ENCODE measurements at places on chromosomes 5 and 9.

GRCh38 chr5:84272771-84273516 is 111.7 kb downstream of the EDIL3 start:
- H3K27ac ChIP-seq: no peak overlapping the region
- ATAC-seq: no peak
- H3K36me3 ChIP-seq: no peaks in the 10 kb centered on the region
- no peak overlapping the region for H3K4me3 ChIP-seq

GRCh38 chr5:61621202-61621650 is 289.2 kb downstream of the ZSWIM6 start:
- H3K36me3 ChIP-seq: no peaks in the 10 kb centered on the region
- ATAC-seq: no peak
- no peak overlapping the region for H3K27ac ChIP-seq
- no peaks in the 10 kb centered on the region for H3K4me1 ChIP-seq
- peaks cover 31% of the 10 kb centered on the region for H3K27me3 ChIP-seq
- H3K4me3 ChIP-seq: no peak overlapping the region

DNA sequence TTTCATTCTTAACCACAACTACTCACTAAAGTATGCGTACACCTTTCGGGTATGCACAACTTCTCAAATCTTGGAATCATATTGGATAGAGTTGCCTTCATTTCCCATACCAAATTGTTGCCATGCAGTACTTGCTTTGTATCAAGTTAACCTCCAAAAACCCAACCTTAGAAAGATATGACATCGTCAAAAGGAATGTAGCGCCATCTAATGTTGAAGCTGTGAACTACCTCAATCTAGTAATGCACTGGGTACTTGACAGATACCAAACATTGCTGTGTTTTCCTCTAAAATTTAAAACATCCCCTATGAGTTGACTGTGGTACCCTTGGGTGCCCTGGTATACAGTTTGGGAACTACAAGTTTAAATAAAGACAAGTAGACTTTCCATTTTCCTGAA is 318.4 kb downstream of the ARL15 start:
- H3K27ac ChIP-seq: no peak overlapping the region
- H3K36me3 ChIP-seq: peaks cover 4% of the 10 kb centered on the region
- no peaks in the 10 kb centered on the region for H3K4me1 ChIP-seq

DNA sequence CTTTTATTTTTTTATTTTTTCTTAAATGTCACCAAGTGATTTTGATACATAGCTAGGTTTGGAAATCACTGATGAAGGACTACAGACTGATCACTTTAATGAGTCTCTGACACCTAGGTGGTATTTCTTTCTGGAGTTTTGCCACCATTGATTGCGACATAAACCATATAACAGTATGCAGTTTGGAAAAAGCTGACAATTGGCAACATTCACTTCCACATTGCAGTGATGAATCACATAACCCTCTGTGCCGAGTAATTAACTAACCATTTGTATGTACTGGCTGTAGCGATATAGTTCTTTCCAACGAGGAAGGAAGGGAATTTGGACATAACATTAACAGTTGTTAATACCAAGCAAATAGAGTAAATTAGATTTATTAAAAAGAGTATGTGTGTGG is 222.9 kb upstream of the EFNA5 start:
- no peak overlapping the region for H3K4me3 ChIP-seq
- no peak for ATAC-seq
- H3K27me3 ChIP-seq: no peaks in the 10 kb centered on the region
- no peak overlapping the region for H3K27ac ChIP-seq

DNA sequence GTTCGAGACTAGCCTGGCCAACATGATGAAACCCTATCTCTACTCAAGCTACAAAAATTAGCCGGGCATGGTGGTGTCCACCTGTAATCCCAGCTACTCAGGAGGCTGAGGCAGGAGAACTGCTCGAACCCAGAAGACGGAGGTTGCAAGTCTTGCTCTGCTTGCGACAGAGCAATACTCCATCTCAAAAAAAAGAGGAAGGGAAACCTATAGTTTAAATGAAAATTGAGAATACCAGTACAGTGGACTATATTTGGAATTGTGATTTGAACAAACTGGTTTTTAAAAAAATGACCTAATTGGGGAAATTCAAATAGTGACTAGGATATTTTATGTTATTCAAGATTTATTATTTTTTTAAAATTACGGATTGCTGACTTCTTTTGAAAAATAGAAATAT is 33.2 kb downstream of the DIAPH1 start:
- H3K27ac ChIP-seq: peak overlapping the region; percentile 55
- no peak overlapping the region for H3K4me3 ChIP-seq
- H3K36me3 ChIP-seq: peaks cover 100% of the 10 kb centered on the region
- no peaks in the 10 kb centered on the region for H3K27me3 ChIP-seq
- ATAC-seq: no peak
- H3K4me1 ChIP-seq: peaks cover 26% of the 10 kb centered on the region

DNA sequence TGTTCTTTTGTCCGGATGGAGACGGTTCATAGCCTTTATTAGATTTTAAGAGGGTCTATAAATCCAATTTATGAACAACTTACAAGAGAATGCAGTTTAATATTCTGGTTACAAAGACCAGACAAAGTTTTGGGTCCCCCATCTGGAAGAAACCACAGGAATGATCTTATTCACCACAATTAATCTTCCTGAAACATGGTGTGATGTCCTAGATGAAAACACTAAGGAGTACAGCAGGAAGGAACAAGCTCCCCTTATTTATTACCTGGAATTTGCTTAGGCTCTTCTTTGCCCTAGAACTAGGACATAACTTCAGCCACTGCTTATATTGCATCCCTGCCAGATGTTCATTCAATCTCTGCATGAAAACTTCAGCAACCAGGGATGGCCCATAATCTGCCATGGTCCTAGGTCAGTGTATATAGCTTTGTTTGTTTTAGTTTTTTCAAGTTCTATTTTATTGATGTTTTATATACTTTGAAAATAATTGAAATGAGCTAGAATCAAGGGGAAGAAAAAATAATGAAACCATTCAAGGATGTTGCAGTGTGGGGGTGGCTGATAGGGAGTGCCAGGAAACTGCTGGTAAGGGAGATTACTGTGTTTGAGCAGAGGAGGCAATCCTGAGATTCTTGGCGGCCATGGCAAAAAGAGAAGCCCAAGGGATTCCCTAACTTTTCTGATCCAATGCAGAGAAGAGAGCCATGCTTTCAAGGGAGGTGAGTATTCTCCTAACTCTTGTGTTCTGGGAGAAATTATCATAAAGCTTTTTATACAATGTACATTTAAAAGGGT is 16.8 kb downstream of the TXNDC8 start:
- peaks cover 7% of the 10 kb centered on the region for H3K4me1 ChIP-seq
- ATAC-seq: no peak
- H3K36me3 ChIP-seq: no peaks in the 10 kb centered on the region
- no peak overlapping the region for H3K27ac ChIP-seq
- H3K4me3 ChIP-seq: no peak overlapping the region

- ATAC-seq: peak; percentile 47
- H3K4me1 ChIP-seq: peaks cover 4% of the 10 kb centered on the region
- no peaks in the 10 kb centered on the region for H3K27me3 ChIP-seq
- no peak overlapping the region for H3K4me3 ChIP-seq
- peak overlapping the region; percentile 44 for H3K27ac ChIP-seq
Observed at GRCh38 chr5:157471709-157472108, 11.7 kb downstream of the NIPAL4 start.

DNA sequence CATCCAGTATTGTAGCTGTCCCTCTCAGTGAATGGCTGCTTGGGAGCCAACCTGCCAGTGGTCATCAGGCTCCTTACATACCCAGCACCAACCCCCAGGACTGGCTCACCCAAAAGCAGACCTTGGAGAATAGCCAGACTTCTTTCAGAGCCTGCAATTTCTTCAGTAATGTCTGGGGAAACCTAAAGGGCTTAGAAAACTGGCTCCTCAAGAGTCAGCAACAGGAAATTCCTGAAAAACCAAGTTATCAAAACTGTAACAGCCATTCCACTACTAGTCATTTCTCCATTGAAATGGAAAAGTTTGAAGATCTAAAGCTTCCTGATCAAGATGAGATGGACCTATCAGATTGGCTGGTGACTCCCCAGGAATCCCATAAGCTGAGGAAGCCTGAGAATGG is 12.3 kb upstream of the STING1 start:
- peak overlapping the region; percentile 78 for H3K27ac ChIP-seq
- ATAC-seq: no peak
- no peaks in the 10 kb centered on the region for H3K36me3 ChIP-seq
- no peaks in the 10 kb centered on the region for H3K27me3 ChIP-seq

DNA sequence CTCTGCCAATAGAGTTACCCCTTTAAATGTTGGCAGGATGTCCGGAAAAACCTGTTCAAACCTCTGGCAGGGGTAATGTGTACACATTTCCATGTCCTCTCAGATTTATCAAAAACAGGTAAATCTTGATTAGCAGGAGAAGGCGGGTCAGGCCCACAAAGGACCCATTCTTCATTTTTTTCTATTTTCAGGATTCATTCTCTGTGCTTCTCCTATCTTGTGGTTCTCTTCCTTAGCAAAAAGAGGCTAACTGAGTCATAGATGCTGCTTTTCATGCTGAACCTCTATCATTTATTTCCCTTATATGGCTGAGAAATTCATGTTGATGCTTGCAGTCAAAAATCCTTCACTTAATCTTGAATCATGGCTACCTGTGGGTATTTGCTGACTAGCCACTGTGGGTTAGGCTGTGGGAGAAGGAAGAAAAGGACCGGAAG is 112.7 kb upstream of the IQGAP2 start:
- peaks cover 5% of the 10 kb centered on the region for H3K4me1 ChIP-seq
- H3K4me3 ChIP-seq: no peak overlapping the region
- no peak for ATAC-seq
- H3K27me3 ChIP-seq: no peaks in the 10 kb centered on the region
- H3K36me3 ChIP-seq: no peaks in the 10 kb centered on the region

DNA sequence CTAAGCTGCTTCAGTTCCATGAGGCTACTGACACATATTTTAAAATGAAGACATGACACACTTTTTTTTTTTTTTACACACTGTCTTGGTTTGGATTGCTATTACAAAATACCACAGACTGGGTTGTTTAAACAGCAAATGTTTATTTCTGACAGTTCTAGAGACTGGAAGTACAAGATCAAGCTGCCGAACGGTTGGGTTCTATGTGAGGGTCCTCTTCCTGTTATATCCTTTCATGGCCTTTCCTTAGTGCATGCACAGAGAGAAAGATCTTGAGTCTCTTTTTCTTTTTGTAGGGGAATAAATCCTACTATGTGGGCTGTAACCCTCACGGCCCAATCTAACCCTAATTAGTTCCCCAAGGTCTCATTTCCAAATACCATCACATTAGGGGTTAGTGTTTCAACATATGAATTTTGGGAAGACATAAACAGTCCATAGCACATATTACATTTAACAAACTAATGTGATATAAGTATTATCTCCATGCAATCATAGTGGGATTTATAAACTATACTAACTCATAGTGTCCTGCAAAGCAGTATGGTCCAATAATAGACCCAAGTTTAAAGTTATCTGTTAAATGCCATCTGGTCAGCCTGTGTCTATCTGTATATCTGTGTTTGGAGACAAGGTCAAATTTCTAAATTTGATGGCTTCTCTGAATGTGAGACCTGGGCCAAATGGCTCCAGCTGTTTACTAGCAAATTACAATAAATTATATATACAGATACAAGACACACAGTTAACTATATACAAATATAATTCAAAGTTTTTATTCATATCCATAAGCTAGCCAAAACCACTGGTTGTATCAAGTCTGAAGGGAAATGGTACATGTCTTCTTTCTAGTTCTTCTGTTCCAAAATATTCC is 90.3 kb upstream of the NREP start:
- no peak overlapping the region for H3K27ac ChIP-seq
- H3K4me3 ChIP-seq: no peak overlapping the region
- no peak for ATAC-seq
- no peaks in the 10 kb centered on the region for H3K36me3 ChIP-seq

GRCh38 chr5:23840083-23840482 is 332.7 kb downstream of the PRDM9 start:
- no peak for ATAC-seq
- H3K4me1 ChIP-seq: no peaks in the 10 kb centered on the region
- H3K36me3 ChIP-seq: no peaks in the 10 kb centered on the region
- no peak overlapping the region for H3K27ac ChIP-seq
- no peaks in the 10 kb centered on the region for H3K27me3 ChIP-seq

GRCh38 chr9:92654481-92655301 is 15.2 kb downstream of the IPPK start:
- no peaks in the 10 kb centered on the region for H3K4me1 ChIP-seq
- ATAC-seq: no peak
- H3K27me3 ChIP-seq: no peaks in the 10 kb centered on the region

DNA sequence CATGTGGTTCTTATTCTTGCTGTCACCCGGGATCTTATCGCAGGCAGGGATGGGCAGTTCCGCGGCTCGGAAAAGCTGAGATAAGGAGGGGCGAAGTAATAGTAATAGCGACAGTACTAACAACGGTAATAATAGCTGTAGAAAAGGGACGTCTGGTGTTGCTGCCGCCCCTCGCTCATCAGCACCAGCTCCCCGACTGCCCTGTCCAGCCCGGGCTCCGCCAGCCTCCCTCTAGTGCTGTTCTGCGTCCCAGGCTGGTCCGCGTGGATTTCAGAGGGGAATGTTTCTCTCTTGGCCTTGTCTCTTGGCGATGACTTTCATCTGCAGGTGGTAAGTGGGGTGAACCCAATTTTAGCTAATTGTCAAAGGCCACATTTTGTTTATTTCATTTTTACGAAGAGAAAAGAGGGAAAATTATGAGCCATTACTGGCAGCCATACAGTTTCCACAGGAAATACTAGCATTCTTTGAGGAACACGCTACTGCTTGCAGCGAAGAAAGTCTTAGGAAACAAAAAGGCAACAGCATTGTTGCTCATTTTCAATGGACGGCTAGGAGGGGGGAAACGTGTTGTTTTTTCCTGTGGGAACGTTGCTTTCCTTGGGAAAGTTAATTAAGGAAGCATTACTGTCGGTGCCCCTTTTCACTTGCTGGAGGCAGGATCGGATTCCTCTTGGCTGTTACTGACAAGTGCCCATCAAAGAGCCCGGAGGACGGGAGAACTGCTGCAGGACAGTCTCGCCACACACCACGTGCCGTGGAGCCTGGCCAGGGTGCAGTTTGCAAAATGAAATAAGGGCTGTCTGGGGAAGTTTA is 762 bp downstream of the SNCAIP start:
- ATAC-seq: no peak
- peaks cover 56% of the 10 kb centered on the region for H3K27me3 ChIP-seq
- no peaks in the 10 kb centered on the region for H3K4me1 ChIP-seq
- H3K36me3 ChIP-seq: no peaks in the 10 kb centered on the region

Measured in activated T-helper 17 cell treated with anti-CD3 and anti-CD28 coated beads, Interleukin-2, amount 50 U/mL, for 72 hours (primary cell).